G401 (cell line): ENCODE measurements at places on chromosomes 4 and X. TPM values are rescaled to one million over a fixed set of nuclear protein-coding genes. Genes with fewer than 3 reads are reported as not detected.

DNA sequence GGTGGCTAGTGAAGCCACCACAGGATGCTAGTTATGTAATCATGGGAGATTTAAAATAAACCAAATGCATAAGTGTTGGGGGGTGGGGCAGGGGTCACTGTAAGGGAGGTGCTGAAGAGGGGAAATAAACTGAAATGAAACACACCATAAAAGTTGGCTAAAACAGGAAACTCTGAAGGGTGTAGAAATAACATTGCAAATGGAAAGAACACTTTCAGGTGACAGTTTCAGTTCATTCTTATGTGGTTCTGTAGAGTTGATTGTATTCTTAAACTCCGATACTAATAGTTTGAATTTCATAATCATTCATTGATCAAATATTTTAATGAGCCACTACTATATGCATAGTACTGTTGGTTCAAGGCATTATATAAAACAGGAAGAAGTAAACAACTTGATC is 80.1 kb downstream of the HDAC8 start:
- DNase-seq = no peak

WDFY3 gene
- 15.4 and 38.0 TPM in 2 replicates for total RNA-seq

- DNase-seq = no peak
Observed at GRCh38 chr4:182885738-182886077, 31.5 kb downstream of the DCTD start.

CPE gene
- 14.6 and 44.4 TPM in 2 replicates for total RNA-seq

DNA sequence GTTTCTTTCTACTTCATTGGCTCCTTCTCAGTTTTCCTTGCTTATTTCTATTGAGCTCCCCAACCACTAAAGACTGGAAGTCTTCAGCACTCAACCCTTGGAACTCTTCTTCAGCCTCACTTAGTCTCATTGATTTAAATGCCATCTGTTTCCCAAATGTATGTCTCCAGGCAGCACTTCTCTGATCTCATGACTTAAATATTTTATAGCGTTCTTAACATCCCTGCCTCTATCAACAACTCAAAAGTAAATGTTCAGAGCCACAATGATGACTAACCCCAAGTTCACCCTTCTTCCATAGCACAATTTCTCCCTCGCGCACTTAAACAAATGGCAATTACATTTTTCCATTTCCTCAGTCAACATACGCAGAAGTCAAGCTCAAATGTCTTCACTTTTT is 1393.3 kb downstream of the ARAP2 start:
- no peak for DNase-seq

KLHL4 gene
- total RNA-seq = not detected in 2 replicates
